ENCODE measurements at places on chromosomes 6 and 20.

DNA sequence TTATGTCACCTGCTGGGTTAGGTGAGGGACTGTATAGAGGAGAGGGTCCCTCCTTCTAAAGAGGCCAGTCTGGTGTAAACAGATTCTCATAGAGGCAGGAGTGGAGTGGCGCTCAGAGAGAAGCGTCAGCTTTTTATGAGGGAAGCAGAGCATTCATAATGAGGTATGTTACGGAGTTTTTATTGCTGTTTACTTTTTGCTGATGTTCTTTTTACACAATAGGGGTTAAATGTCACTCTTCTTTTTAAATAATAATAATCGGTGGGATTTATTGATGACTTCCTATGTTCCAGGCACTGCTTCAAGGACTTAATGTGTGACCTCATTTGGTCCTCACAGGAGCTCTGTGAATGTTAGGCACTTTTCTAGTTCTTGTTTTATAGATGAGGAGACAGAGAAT lies 79.9 kb downstream of the L3MBTL3 start:
- DNase-seq = no peak

DNA sequence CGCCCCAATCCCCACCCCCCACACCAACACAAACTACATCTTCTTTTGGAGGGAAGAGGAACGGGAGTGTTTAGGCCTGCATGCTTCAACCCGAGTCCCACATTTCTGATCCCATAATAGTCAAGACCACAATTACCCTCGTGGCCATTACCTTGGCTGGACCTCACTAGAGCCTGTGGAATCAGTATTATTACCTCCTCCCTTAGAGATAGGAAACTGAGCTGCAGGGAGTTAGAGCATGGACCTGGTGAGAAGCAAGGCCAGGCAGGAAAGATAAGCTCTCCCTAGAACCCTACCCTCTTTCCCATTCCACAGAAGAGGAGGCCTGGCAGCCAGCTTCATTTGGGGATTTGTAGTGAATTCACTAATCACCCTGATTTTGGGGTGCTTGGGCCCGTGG lies 74.1 kb downstream of the NCR2 start:
- no peak for DNase-seq

DNA sequence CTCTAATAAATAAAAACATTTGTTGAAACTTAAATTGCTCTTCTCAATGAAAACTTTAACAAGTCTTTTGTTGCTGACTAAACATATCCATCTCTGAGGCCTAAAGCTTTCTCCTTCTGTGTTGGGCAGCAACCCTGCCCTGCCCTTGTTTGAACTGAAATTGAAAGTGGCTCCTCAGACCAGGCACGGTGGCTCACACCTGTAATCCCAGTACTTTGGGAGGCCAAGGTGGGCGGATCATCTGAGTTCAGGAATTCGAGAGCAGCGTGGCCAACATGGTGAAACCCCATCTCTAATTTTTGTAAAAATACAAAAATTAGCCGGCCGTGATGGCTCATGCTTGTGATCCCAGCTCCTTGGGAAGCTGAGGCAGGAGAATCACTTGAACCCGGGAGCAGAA lies 29.2 kb upstream of the GNRH2 start:
- DNase-seq = no peak

DNA sequence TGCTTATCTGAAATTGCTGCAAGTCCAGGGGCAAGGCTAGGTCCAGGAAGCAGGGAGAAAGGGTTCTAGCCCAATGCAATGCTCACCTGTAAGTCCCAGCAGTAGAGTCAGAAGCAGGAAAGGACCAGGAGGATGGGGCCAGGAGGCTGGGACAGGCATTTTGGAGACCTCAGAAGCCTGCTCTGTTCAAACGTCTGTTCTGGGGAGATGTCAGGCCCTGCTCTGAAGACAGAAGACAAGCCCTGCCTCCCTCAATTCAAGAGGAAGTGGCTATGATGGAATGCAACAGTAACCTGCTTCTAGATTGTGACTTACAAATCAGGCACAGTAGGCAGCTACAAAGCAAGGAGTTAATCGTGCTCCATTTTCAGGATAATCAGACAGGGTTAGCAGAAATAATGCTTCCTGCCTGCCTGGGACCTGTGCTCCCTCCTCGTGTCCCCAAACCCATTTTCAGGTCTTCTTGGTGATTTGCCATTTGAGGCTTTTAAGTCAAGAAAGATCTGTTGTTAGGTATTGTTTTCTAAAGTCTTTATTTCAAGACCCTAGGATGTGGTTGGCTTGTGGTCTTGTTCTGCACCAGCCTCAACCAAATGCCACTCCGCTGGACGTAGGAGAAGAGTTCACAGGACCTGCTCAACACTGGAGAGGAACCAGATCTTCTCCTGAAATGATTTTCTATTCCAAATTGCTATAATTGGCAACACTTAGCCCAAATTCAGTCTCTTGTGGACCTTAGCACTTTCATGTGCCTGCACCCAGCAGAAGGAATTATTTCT lies at the start of gene SIRPG:
TSS of gene SIRPG (minus strand) at position 224 of the 779 bp plus-strand sequence. CDS start at position 159, 65 bp downstream.
- no peak for DNase-seq

GRCh38 chr6:135109761-135110160 lies 55.1 kb upstream of the HBS1L start:
- DNase-seq = no peak

DNA sequence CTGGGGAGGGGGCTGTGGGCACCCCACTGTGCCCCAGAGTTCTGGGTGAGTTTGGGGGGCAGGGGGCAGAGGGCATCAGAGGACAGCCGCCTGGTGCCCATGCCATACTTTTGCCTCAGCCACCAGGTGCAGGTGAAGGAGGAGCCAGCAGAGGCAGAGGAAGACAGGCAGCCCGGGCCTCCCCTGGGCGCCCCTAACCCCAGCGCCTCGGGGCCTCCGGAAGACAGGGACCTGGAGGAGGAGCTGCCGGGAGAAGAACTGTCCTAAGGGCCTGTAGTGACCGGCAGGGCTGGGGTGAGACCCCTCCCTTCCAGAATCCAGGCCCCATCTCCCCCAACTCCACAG lies 39.6 kb upstream of the MDFI start:
- DNase-seq = no peak

DNA sequence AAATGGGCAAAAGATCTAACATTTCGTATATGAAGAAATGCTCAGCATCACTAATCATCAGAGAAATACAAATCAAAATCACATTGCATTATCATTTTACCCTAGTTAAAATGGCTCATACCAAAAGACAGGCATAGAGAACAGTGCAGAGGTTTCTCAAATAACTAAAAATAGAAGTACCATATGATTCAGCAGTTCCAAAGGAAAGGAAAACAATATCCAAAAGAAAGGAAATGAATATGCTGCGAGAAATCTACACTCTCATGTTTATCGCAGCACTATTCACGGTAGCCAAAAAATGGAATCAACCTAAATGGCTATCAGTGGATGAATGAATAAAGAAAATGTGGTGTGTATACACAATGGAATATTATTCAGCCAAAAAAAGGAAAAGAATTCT lies 63.5 kb downstream of the VTA1 start:
- DNase-seq = no peak

- DNase-seq = no peak
Measured at GRCh38 chr6:15344831-15345230, 99.0 kb downstream of the JARID2 start.

DNA sequence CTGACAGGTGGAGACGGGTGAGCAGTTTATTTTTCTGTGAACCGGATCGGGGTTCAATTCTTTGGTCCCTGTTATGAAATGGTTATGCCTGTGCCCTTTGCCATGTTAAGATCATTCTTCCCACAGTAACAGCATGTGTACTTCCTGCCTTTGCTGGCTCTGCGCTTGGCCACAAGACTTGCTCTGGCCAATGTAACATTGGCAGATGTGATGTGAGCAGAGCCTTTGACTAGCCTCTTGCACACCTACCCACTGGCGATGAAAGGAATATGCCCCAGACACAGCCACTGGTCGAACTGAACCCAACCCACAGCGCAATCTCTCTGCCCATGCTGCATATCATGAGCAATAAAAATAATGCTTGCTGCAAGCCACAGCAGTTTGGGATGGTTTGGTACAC lies 31.9 kb downstream of the JAG1 start:
- no peak for DNase-seq

DNA sequence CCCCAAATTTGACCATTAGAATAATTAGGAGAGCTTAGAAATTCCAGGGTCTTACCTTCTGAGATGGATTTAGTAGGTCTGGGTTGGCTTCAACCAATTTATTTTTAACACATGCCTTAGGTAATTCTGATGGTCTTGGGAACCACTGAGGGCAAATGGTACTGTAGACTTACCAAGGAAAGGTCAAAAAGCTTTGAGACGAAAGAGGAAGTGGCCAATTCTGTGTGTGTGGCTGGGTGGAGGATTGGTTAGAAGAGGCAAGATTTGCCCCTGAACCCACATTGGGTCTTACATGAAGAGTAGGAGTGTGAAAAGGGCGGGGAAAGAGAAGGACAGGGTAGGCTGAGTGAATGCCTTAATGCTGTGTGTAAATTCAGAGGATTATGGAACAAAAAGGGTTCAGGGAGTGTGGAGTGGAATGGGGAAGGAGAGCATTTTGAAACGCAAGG lies 2.7 kb downstream of the ITCH start:
- no peak for DNase-seq

DNA sequence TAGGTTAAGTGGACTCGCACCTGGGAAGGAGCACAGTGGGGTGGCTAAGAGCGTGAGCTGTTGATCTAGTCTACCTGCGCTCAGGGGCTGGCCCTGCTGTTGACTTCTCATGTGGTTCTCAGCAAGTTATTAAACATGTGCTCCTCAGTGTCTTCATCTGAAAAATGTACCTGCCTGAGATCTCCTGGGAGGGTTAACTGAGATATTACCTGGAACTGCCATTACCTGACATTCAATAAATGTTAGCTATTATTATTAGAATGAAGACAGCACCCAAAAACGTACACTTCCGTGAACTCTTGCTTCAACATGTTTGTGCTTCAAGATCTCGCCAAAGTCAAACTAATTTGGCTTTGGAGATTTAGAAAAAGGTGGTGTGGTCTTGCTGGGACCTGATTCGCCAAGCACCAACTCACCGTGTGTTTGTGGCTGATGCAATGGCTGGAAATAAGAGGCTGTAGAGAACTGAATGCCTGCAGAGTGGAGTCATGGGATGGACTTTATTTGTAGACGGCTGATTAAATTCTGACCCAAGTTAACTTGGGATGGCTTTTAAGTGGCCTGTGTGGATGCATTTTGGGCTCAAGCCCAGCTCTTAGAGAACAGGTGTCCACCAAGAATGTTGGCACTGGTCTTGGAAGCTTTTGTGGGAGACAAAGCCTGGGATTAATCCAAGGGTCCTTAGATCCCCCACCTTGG lies 692.9 kb downstream of the QKI start:
- DNase-seq = no peak

DNA sequence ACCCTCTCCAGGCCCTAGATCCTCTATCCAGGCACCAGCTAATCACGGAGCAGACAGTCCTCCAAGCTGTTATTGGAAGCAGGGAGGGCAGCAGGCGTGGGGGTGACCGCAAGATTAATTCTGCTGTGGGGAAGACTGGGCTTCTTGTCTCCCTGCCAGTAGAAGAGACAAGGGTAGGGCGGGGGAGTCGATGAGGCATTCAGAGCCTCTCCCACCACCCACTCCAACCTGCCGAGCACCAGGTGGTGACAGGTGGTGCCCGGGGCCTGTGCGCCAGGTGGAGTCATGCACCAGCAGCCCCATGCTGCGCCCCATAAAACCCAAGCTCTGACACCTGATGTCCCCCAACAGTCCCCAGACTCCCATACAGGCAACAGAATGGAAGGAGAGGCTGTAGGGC lies 89.6 kb downstream of the CDH22 start:
- DNase-seq = no peak

DNA sequence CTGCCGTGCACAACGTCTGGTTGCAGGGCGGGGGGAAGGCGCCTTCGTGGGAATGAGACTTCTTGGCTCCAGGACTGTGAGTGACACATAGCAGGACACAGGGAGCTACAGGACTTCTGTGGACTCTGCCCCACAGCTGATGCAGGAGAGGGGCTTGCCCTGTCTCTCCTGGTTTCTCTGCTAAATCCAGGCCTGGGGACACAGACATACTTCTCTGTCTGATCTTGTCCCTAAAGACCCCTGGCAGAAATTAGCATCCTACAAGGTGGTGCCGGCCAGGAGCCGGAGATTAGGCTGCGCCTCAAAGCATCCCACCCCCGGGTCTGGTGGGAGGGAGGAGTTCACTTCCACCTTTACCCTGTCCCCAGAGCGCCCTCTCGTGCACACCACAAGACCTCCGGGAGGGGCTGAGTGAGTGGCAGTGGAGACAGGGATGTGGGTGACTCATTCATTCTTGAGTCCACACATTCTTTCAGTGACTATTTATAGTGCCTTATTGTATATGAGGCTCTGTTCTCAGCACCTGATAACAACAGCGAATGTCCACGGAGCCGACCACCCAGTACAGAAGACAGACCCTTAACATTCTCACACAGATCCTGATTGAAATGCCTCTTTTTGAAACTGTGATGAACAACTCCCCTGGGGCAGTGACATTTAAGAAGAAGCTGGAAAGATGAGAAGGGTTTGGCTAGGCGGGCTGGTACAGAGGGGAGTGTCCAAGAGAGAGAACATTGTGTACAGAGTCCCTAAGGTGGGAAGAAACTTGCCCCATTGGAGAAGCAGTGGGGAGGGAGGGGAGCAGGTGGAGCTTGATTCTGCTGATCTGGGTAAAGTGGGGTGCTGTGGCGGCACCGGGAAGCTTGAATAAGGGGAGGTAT lies 39.0 kb downstream of the GMPR start:
- no peak for DNase-seq

All from NCI-H1694 (cell line).